ENCODE measurements at places on chromosomes 5 and 9.

- DNase-seq, result no peak
These were observed 228.0 kb upstream of the KIF2A start for GRCh38 chr5:62077823-62078550.

DNA sequence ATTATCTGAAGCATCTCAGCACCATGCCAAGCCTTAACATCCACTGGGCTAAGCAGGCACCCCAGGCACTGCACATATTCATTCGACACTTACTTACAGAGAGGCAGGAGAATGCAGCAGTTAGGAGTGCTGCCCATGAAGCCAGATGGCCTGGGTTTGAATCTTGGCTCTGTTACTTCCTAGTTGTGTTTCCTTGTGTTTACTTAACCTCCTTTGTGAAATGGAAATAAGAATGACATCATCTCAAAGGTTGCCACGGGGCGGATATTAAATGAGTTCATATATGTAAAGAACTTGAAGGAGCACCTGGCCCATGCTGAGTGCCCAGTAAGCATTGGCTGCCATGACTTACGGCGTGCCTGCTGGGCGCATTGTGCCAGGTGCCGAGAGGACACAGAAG, 565.2 kb downstream of the CDK5RAP2 start:
- DNase-seq, result no peak

DNA sequence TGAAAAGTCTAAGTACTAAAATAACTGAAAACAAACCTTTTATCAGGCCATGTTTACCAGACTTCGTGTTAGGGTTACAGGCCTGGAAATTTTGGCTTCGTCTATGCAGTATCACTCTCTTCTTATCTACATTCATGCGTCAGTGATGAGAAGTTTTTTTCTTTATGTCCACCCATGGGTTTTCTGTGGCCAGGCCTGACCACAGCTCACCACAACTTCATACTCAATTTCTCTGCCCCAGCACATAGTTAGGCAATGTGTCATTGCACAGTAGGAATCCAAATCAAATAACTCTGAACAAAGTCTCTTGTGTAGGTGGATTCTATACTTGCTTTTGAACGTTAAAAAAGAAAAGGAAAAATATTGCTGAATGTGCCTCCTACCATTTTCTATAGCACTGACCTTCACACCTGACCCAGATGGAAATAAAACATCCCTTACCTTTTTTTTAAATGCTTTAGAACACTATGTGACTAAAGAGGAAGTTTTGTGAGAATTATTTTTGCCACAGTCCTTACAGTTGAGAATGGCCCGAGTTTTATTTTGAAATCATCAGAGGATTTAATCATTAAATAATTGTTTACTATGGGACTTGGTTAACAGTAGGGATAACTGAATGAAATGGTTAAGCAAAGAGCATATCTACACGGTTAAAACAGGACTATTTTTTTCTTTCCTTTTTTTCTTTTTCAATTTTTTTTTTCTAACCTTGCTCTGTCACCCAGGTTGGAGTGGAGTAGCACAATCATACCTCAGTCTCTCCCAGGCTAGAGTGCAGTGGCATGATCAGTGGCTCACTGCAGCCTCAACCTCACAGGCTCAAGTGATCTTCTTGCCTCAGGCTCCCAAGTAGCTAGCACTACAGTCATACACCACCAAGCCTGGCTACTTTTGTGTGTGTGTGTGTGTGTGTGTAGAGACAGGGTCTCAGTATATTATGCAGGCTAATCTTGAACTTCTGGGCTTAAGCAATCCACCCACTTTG, 1247.0 kb upstream of the ACO1 start:
- DNase-seq, result no peak

- DNase-seq, result no peak
These were observed 93.8 kb upstream of the SEMA6A start for GRCh38 chr5:116668390-116668789.

DNA sequence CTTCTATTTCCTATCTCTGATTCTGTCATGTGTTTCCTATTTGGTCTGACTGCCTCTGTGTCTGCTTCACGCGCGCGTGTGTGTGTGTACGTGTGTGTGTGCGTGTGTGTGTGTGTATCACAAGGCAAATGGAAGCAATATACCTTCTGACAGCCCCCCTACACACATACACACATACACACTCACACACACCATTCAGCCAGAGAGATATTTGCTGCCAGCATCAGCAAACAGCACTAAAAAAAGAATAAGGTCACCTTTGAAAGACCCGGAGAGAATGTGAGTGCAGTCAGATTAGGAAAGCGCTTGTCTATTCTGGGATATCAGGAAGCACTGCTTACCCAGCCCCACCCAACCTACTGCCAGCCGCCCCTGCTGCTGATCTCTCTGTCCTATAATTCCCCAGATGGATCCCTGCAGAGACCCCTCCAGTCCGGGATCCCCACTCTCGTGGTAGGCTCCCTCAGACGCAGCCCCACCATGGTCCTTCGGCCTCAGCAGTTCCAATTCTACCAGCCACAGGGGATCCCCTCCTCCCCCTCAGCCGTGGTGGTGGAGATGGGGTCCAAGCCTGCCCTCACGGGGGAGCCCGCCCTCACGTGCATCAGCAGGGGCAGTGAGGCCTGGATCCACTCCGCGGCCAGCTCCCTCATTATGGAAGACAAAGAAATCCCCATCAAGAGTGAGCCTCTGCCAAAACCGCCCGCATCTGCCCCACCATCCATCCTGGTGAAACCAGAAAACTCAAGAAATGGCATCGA, 45.7 kb downstream of the PLAC8L1 start:
- no peak for DNase-seq

- no peak for DNase-seq
These were observed 18.0 kb downstream of the IL5 start for GRCh38 chr5:132525299-132525724.

DNA sequence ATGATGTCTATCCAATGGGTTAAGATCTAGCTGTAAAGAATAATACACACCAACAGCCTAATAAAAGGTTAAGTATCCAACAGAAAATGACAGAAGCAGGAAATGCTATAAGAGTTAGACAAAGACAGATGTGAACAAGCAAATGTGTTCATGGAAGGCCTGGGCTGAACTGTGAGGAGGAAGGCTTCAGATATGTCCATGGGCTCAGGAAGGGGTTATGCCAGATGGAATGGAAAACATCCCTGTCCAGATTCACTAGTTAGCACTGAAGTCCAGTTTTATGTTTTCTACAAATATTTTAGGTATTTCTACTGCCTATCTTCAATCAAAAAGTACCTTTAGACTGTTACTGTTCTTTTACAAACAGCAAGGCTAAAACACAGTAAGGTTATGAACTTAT, 27.1 kb downstream of the ERAP1 start:
- no peak for DNase-seq

DNA sequence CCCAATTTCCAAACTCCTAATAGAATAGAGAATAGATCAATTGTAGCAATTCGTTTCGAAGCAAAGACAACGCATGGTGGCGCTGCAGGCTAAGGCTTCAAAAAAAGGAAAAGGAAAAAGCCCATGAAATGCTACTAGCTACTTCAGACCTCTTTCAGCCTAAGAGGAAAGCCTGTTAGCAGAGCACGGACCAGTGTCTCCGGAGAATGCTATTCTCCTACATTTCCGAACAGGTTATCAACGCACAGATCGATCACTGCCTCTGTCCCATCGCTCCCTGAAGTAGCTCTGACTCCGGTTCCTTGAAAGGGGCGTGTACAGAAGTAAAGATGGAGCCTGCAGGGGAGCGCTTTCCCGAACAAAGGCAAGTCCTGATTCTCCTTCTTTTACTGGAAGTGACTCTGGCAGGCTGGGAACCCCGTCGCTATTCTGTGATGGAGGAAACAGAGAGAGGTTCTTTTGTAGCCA, at the start of gene PCDHB15:
PCDHB15 (plus strand) TSS at position 146 of the 468 bp plus-strand sequence; CDS start at position 330, 184 bp downstream.
- DNase-seq, result peak; percentile 10

DNA sequence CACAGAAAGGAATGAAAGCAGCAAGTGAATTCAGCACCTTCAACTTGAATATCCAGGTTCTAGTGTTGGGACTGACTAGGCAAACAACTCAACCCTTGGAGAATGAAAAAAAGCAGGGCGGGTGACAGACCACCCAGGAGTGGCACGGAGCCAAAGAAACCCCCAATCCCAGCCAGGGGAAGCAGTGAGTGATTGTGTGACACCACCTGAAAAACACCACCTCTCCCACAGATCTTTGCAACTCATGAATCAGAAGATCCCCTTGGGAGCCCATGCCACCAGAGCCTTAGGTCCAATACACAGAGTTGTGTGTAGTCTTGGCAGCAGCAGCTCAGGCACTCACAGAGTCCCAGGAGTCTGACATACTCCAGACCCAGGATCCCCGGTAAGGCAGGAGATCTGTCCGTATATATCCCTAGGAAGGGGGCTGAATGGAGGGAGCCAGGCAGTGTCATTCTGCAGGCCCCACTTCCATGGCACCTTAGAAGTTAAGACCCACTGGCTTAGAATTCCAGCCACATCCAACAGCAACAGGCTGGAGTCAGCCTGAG, 22.1 kb upstream of the ROR2 start:
- no peak for DNase-seq

GRCh38 chr5:173752653-173753052, 135.5 kb upstream of the CPEB4 start:
- no peak for DNase-seq

DNA sequence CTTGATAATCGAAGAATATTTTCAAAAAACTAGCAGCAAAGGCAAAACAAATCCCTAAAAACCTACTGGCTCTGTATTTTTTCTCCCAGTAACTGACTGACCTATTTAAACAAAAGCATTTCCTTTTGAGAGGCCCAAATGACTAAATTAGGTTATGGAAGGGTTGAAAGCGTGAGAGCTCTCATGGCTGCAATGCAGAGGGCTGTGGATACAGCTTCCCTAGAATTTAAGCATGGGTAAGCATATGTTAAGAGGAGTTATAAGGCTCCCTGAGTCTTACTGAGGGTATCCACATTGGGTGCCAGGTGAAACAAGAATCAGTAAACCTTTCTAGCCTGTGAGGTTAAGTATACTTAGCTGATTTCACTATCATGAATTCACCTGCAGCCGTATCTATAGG, 32.3 kb downstream of the SHISAL2B start:
- no peak for DNase-seq

DNA sequence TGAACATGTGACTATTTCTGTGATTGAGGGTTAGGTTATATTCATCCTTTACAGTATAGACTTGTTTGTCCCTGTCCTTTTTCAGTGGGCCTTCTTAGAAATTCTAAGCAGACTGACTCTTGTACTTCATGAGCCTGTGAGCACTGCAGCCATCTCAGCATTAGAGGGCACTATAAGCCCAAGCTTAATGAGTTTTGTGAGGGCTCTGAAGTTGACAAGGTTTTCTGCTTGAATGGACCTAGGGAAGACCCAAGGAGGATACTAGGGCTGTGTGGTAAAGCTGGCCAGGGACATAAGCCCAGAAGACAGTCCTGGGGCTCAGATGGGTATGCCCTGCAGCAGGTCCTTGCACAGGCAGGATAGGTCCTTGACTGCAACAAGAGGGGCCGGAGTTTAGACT, 126.5 kb downstream of the MRPS30 start:
- DNase-seq, result no peak

- DNase-seq, result no peak
These were observed 218.7 kb downstream of the GLIS3 start for GRCh38 chr9:4080921-4081895.

- no peak for DNase-seq
These were observed 172.8 kb downstream of the CARTPT start for GRCh38 chr5:71891856-71892255.

DNA sequence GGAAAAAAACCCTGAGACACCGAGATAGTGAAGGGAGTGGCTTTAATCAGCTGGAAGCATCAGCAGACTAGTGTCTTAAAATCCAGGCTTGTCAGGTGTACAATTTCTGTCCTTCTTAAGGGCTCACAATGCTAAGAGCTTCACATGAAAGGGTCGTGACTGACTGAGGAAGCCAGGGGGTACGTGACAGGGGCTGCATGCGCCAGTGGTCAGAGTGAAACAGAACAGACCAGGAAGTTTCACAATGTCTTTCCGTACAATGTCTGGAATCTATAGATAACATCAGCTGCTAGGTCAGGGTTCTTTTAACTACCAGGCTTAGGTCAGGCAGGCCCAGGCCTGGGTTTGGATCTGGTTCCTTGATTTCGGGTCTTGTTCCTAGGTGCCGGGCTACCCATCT, 253.0 kb downstream of the CDH10 start:
- DNase-seq, result no peak

- no peak for DNase-seq
These were observed at the start of gene ZNF608 for GRCh38 chr5:124745928-124746915. Gene ZNF608 (minus strand): TSS chr5:124746639. CDS start chr5:124744989, 1,650 bp downstream.

- no peak for DNase-seq
These were observed 121.8 kb downstream of the NSG2 start for GRCh38 chr5:174167080-174167910.

GRCh38 chr9:83219924-83220438, 157.0 kb upstream of the RASEF start:
- DNase-seq, result no peak

DNA sequence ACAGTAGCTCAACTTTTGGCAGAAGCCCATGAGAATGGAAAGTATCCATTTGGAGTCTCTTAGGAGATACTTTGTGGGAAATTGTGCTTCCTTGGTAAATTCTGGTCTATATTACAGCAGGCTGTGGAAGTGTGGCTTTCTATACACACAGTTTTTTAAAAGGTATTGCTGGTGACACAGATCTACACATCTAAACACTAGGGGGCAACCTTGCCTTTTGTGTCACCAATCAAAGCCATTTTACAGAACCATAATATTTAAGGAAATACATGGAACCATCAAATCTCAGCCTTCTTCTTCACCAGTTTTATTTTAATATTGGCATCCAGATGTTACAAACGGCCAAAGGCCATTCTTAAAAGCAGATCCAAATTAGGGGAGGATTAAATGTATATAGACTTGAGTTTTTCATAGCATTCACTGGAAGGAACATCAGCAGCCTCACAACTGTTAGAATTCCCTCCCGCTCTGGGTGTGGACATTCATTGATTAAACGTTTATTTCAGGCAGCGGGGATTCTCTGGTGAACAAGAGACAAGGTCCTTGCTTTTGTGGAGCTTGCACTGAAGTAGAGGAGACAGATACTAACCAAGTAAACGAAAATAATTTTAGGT, 132.4 kb upstream of the EPB41L4A start:
- no peak for DNase-seq

DNA sequence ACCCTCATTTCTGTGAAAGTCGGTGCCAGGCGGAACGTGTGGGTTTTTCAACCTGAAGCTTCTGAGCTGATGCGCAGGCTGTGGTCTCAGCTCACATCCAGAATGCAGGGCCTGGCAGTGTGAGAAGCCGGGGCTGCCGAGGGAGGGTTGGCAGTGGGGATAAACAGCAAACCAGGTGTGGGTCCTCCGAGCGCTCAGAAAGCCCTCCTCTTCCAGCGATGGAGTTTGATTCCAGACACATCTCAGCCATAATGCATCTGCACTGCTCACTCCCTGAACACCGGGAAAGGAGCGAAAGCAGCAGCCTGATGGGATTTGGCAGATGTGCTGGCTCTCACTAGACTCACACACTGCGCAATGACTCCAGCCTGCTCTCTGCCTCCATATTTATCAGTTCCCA, 280.1 kb downstream of the HSPA4 start:
- DNase-seq, result no peak

- no peak for DNase-seq
These were observed 95.0 kb downstream of the ZCCHC7 start for GRCh38 chr9:37215381-37215780.

DNA sequence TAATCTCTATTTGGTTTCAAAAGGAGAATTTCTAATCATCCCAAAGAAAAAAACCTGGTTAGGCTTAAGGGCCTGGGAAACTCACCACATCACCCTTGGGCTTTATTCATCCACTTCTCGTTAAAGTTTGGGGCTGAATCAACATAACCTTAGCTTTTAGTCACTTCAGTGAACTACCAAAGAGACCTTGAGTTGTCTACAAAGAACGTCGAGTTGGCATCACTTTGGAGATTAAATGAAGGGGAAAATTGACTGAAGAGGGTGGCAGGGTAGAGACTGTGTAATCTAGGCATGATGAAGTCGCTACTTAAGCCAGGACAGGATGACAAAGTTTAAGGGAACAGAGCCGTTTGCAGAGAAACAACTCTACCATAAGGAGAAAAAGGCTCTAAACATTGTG, 341.4 kb downstream of the RAB3C start:
- DNase-seq, result no peak
